ENCODE measurements at places on chromosomes 3 and 15.

- no peak for DNase-seq
Measured at GRCh38 chr15:99029341-99030144, 22.0 kb upstream of the PGPEP1L start.

- DNase-seq: no peak
Measured at GRCh38 chr15:71330638-71331162, 215.4 kb downstream of the THSD4 start.

- DNase-seq: no peak
Measured at GRCh38 chr3:22349215-22349851, 598.3 kb upstream of the ZNF385D start.

- DNase-seq: no peak
Measured at GRCh38 chr3:115280506-115280905, 133.4 kb upstream of the ZBTB20 start.

GRCh38 chr3:81518945-81519344 lies 242.5 kb downstream of the GBE1 start:
- no peak for DNase-seq

GRCh38 chr15:74024687-74025086 lies 30.2 kb downstream of the PML start:
- no peak for DNase-seq

- DNase-seq: peak; percentile 34
Measured at GRCh38 chr15:72197460-72198355, at the start of gene GRAMD2A. Gene GRAMD2A, minus strand, starts transcription at chr15:72197787.

- no peak for DNase-seq
Measured at GRCh38 chr3:130826516-130827182, 67.2 kb upstream of the ATP2C1 start.

GRCh38 chr15:25057574-25057973 lies 102.8 kb downstream of the SNRPN start:
- no peak for DNase-seq

GRCh38 chr3:47102081-47102600 lies 61.8 kb downstream of the SETD2 start:
- DNase-seq: no peak

DNA sequence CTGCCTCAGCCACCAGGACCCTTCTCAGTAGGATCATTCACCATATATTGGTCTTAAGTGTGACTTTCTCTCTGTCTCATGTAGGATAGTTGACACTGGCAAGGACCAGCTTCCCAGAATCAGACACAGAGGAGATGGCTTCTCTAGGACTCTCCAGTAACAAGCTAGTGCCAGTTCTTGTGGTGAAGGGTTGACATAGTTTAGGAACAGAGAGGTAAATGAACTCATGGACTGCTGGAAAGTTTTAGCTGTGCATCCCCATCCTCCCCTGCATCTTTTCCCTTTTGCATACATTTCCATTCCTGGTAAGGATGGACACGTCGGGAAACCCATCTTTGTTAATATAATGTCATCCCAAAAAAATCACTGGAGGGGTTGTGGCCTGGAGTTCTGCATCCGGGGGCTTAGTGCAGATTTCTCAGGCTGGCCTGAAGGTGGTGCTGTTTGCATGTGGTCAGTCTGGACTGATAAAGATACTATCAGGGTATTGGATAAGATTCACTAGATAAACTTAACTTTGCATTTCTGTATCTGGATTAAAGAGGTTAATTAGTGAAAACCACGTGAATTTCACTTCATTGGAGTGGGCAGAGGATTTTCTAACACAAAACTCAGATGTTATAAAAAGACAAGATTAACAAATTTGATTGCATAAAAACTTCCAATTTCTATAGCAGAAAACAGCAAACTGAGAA lies 110.8 kb downstream of the TBC1D2B start:
- peak; percentile 57 for DNase-seq

Data from GM12865 (cell line).